ENCODE measurements at places on chromosomes 7 and 10.

DNA sequence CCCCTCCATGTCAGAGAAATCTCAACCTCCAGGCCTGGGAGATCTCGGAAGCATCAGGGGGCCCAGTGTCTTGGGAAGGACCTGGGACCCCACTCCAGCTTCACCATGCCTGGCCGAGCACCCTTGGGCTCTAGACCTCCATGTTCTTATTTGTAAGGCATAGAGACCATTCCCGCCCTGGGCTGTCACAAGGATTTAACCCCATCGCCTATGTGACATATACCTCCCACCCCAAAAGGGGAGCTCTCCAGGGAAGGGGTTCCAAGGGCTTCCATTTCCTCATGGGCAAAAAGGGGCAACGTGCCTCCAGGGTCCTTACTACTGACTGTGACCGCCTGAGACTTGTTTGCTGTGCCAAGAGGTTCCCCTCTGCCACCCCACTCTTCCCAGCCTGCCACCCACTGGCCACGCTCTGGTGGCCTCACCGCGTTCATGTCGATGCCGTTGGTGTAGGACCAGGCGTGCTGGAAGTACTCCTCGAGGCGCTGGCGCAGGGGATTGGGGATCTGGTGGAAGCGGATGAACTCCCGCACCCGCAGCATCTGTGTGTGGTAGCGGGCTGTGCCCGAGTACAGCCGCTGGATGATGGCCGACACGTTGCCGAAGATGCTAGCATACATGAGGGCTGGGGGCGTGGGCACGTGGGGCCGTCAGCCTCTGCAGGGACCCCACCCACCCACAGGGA, 27.5 kb downstream of the KCNH2 start:
- DNase-seq: no peak

GRCh38 chr10:110076559-110077318, 69.0 kb downstream of the ADD3 start:
- DNase-seq: no peak

DNA sequence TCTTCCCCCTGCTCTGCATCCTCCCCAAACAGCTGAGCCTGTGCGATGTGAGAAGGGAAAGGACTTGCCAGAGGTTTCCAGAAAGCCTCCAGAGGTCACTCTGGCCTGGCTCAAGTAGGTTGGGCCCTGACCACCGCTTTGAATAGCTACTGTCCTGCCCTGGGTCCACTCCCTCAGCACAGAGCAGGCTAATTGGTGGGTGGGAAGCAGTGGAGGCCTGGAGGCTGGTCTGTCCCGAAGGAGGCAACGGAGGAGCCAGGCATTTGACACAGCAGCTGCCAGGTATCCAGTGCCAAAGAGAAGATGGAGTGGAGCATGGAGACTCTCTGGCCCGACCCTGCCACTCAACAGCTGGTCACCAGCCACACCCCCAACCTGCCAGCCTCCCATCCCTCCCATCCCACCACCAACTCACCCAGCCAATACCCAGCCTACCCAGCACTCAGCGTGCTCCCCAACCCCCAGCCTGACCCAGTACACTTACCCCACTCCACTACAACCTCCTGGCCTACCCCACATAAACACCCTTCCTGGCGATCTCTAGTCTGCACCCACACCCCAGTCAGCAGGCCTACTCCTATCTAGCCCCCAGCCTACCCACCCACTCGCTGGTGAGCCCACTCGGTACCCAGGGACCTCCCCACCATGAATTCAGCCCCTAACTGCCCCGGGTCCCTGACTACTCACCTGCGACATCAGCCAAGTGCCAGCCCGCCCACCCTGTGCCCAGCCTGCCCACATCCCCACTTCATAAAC, 64.6 kb upstream of the COL13A1 start:
- no peak for DNase-seq

DNA sequence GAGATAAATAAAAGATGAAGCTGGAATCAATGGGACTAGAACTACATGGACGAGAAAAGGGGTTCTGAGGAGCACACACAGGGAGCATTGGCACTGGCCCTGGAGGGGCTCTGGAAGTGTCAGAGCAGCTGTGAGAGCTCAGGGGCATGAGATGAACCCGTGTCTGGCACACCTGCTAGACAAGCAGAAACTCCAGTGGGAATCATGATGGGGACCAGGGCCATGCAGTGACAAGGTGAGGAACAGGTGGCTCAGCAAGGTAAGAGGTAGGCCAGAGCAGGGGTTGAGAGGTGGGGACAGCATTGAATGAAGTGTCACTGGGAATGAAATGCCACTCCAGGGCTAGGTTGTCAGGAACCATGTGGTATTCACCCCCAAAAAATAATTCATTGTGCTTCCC, 588.5 kb downstream of the GRID1 start:
- no peak for DNase-seq

- DNase-seq: no peak
These were observed 35.8 kb downstream of the ADAM12 start for GRCh38 chr10:126352453-126352852.

DNA sequence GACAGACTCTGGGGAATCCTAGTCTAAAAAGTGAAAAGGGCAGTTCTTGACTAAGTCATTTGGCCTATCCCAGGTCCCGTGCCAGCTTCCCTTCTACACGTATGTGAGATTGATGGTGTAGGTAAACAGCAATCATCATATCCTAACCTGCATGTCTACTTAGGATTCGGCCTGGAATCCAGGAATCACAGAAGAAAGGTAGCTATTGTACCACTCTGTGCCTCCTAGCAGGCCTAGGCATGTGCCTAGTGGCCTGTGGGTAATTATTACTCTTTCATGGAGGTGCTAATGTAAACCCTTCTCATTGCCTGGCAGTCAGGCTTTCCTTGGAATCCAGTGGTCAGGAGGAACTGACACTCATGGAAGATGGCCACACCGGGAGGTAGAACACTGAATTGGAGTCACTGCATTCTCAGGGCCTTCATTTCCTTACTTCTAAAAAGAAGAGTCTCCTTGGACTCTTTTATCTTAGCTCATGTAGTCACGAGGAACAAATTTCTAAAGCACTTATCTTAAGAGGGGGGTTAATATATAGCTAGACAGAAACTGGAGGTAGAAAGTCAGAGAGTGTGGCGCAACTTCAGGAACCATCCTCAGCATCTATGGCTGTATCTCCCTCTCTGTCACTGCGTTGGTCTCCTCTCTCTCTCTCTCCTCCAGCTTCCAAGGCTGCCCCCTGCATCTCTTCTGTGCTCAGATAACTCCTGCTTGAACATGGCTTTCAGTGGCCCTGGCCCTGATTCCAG, 122.5 kb downstream of the C1GALT1 start:
- DNase-seq: no peak

DNA sequence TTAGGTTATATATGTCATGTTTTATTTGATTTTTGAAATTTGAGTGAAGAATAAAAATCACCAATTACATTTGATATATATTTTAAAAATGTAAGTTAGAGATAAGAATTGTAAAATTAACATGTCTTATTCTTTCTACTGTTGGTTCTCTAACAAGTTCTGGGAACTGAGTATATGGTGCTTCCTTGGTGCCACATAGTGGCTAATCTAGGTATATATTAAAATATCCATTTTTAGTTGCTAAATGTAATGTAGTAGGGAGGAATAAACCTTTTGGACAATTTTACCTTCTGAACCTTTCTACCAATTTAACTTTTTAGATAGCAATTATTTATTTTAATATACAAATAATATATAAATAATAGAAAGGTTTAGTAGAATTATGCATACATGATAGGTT, 17.5 kb downstream of the CFAP69 start:
- no peak for DNase-seq

DNA sequence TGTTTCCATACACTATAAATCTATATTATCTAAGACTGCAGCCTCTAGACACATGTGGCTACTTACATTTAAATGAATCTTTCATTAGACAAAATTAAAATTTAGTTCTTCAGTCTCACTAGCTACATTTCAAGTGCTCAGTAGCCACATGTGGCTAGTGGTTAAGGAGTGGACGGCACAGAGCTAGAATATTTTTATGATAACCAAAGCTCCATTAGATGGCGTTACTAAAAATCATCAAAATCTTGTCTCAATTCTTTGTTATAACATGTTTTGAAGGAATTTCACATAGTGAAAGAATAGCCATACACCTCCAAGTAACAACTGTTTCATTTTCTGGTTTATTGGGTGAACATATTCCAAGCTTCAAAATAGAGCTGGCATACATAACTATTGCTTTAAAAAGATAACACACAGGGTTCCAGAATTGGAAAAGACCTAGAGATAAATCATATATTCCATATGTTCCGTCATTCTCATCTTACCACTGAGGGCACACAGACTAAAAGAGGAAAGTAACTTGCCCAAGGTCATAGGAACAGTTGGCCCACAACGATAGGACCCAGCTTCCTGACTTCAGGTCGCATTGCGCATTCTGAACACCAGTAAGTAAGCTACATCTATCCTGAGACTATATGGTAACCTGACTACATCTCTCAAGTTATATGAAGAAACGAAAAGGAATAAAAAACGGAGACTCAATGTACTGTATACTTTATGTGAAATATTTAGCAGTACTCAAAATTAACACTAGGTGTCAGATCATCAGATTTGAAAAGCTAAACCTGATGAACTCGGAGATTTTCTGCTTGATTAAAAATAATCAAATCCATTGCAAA, 66.6 kb downstream of the CAV1 start:
- no peak for DNase-seq

DNA sequence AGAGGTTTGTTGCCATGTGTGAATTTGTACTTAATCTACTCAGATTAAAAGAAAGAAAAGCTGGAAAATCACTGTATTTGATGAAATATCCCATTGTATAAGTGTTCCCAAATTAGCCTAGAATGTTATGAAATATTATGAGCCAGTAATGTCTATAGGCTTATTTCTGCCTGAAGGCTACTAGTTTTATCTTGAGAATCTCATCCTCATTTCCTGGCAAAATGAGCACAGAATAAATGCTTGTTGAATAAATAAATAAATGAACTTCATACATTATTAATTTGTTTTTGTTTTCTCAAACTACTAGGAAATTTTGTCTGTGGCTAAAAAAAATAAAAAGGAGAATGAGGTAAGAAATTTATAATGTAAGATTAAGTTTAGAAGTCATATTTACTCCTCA, 25.5 kb downstream of the HELLS start:
- DNase-seq: no peak

- DNase-seq: no peak
These were observed 581.0 kb downstream of the KCNMA1 start for GRCh38 chr10:77056650-77057049.

- DNase-seq: no peak
These were observed at the start of gene DNAH11 for GRCh38 chr7:21542891-21543527. Gene DNAH11 (plus strand): TSS chr7:21543039. CDS start chr7:21543246, 207 bp downstream.

GRCh38 chr10:43607199-43607573, 948 bp downstream of the ZNF485 start:
- no peak for DNase-seq

DNA sequence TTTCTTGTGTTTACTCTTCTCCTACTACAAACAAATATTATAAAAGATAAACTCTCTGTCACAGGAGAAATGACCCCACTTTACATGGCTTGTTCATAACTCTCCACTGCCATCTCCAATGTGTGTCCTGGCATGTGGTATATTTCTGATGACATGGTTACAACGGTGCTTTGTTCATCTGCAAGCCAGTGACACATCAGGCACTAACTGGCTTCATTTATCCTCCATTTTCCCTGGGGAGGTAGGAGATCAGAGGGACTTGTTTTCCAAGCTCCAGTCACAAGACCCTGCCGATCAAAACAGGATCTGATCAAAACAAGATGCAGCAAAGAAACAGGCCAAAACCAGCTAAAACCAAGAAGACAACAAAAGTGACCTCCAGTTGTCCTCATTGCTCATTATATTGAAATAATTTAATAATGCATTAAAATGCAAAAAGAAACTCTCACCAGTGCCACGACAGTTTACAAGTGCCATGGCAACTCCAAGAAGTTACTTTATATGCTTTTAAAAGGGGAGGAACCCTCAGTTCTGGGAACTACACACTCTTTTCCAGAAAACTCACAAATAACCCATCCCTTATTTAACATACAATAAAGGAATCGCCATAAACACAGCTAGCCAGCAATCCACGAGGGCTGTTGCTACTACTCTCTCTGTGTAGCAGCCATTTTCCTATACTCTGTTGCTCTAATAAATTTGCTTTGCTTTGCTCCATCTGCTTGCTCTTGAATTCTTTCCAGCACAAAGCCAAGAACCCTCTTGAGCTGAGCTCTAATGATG, 224.2 kb downstream of the XPNPEP1 start:
- no peak for DNase-seq

DNA sequence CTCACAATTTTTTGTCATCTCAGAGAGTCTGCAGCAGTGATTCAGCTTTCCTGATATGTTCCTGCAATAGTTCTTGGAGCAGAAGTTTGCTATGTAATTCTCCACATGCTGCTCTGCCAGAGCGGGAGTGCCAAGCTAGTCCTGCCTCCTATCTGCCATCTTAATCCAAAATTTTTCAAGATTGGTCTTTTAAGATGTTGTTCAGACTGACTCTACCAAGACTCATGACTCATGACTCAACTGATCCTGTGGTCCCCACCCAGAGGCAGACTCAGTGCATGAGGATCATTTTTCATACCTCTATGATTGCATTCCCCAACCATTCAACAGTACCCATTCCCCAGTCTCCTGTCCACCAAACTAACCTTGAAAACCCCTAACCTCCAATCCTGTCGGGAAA, 470.8 kb downstream of the INHBA start:
- no peak for DNase-seq

- DNase-seq: no peak
These were observed 205.0 kb downstream of the DIP2C start for GRCh38 chr10:484441-484924.

All from stimulated activated CD4-positive, alpha-beta T cell treated with anti-CD3 and anti-CD28 coated beads, Interleukin-15, amount 100 ng/mL, for 1 hour (primary cell).